ENCODE measurements at places on chromosomes 4 and X.

DNA sequence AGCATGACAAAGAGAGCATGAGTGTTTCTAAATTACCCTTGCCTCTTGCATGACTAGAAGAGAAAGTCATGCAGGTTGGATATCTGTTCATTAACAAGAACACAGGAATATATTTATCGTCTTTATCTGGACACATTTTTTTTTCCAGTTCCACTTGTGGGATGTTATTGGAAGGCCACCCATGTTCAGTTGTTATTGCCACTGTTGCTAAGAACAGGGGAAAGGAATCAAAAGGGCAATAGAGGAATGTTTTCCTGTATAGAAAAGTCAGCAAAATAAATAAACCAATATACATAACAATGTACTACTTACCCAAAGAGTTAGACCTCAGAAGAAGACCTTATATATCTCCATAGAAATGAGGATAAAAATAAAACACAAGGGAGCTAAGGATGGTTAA, 270.1 kb downstream of the QDPR start:
- ATAC-seq: no peak

GRCh38 chr4:27364509-27364908, 503.9 kb downstream of the STIM2 start:
- ATAC-seq: no peak

- no peak for ATAC-seq
These were observed 241.6 kb downstream of the MGST2 start for GRCh38 chr4:139907001-139907809.

DNA sequence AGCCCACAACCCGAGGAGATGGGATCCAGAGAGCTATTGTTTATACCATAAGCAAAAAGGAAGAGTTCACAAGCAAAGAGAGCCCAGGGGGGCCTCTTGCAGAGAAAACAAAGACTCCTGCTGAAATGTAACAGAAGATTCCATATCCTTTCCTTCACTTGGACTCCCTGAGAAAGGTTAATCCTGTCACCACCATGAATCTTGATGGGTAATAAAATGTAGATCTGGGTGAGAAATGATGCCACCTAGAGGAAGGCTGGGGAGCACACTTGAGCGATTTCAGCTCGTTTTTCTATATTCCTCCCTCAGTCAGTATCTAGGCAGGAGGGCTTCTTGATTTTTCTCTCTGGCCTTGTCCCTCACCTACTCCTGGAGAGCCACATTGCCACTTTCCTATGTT, 10.2 kb upstream of the KCNE5 start:
- no peak for ATAC-seq

DNA sequence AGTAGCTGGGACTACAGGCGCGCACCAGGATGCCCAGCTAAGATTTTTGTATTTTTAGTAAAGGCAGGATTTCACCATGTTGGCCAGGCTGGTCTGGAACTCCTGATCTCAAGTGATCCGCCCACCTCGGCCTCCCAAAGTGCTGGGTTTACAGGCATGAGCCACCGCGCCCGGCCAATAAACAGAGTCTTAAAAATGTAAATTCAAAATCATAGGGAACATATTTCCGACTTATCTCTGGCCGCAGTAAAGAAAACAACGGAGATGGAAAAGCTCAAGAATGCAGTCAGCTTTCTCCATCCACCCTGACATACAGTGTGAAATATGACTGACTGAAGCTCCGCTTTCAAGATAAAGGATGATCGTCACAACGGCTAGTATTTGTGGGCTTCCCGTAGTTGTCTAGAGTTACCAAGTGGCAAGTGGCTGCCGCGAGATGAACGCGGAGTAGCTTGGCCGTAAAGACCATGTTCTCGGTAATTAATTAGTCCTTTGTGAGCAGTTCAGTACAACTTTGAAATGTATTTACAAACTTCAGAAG, 495.1 kb upstream of the FAT1 start:
- ATAC-seq: no peak

GRCh38 chrX:85004255-85004654, 578 bp downstream of the APOOL start:
- ATAC-seq: peak; percentile 7

DNA sequence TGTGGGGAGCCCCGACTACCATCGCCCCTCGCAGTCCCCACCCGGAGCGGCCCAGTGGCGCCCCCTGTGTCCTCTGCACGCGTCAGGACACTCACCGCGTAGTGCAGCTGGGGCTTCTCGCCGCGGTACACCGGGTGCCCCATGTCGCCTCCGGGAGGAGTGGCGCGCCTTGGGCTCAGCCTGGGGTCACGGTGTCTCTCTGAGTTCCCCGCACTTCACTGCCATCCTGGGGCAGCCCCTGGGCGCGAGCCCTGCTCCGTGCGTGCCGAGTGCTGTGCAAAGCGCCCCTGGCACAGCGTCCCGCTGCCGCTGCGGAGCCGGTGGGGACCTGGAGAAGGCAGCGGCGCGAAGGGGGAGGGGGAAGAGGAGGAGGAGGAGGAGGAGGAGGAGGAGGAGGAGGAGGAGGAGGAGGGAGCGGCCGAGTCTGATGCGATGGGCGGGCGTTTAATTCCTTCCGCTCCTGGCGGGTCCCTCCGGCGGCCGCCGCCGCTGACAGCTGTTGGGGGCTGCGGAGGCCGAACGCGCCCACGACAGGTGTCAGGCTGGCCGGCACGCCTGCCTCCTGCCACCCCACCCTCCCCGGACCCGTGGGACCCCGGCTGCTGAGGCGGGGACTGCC, 134.3 kb downstream of the AMELX start:
- ATAC-seq: no peak

DNA sequence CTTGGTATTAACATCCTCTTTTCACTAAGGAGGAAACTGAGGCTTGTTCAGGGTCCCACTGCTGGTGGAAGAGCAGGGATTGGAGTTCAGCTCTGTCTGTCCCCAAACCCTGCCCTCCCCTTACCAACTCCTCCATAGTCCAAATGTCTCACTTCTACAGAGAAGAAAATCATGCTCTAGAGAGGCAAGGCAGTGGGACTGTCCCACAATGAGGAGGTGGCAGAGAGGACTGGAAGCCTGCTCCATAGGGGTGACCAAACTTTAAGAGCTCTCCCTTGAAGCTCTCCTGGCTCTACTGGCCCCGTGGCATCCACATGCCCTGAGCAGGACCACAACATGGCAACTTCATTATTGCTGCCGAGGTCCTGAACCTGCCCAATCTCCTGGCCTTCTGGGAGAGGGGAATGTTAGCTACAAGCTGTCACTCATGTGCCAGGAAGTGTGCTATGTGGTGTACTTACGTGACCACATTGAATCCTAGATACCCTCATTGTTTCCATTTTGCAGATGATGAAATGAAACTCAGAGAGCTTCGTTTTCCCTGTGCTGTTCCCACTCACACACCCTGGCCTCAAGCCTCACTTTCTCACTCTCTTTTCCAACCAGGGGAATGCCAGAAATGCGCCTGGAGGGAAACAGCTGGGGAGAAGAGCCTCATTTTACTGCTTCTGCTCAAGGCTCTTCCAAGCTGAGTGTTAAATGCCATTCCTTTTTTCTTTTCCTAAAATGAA, 71.5 kb downstream of the ANAPC4 start:
- ATAC-seq: peak; percentile 66

- ATAC-seq: peak; percentile 46
These were observed 17.3 kb downstream of the TBC1D14 start for GRCh38 chr4:6926681-6927478.

DNA sequence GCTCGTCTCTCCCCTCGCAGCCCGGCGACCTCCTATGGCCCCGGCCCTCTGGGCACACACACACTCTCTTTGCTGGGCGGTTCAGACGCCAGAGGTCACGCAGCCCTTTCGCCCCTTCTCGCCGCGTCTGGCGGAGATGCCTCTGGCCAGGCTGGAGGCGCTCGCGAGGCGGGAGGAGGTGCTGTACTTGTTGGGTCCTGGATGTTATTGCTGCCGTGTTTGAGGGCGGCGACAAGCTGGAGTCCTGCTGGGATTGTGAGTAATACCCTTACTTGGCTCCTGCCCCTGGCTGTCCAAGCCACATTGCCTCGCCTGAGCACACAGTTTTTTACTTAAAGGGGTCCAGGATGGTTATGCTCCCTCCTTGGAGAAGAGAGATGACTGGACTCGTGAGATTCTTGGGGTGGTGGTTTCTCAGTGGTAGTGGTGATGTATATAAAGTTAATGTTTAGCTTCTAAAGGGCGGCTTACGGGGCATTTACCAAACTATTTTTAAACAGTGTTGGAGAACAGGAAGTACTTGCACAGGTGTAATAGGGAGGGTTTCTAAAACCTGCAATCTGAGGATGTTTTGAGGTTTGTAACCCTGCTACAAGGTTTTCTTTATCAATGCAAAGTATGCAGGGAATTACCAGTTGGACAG, 572 bp downstream of the USP53 start:
- peak; percentile 66 for ATAC-seq

DNA sequence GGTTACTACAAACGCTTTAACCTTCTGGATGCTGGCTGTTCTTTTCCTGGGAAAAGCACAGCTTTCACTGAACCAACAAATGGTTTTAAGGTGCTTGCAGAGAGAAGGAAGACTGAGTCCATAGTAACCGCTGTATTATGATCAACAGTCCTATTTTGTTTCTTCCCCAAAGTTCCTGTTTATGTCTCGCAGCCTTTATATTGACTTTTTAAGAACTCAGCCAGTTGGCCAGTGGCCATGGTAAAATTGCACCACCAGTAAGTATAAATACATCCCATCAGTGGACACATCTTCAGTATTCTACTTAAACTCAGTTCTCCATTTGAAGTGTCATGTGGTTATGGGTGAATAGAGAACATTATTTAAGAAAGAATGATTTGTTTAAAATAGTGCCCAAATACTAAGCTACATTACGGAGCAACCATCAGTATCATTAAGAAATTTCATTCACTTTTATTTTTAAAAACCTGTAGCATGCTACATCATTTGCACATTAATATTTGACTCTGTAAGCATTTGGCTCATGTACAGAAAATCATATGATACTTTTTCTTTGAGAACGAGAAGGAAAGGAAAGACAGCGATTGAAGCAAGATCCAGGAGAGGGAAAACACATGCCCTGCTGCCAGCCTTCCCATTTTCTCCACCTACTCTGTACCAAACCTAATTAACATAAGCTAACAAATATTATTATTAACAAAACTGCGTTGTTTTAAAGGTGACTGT, 287.0 kb downstream of the ARHGAP24 start:
- no peak for ATAC-seq

- ATAC-seq: no peak
These were observed 98.7 kb downstream of the KDM6A start for GRCh38 chrX:44971674-44972073.

DNA sequence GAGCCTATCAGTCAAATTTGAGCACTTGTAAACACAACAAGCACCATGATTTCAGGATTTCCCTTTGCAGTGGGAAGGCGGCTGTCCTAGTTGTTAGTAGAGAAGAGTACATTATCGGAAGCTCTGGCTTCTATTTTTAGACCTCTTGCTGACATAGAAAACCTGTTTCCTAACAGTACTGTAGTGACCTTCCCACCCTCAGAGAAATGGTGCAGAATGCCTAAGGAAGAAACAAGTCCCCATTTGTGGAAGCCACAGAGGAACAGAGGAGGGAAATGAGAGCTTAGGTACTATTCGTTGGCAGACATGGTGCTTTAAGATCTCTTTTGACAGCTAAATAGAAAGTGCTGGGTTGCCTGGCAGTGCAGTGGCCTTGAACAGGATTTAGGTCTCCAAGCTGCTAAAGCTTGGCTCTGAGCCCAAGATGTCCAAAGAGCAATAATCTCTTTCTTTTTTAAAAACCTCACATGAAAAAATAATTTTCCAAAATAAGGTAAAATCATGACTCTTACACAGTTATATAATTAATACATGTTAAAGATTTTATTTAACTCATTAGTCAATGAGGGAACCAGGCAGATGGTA, 24.9 kb downstream of the GLRA2 start:
- no peak for ATAC-seq

DNA sequence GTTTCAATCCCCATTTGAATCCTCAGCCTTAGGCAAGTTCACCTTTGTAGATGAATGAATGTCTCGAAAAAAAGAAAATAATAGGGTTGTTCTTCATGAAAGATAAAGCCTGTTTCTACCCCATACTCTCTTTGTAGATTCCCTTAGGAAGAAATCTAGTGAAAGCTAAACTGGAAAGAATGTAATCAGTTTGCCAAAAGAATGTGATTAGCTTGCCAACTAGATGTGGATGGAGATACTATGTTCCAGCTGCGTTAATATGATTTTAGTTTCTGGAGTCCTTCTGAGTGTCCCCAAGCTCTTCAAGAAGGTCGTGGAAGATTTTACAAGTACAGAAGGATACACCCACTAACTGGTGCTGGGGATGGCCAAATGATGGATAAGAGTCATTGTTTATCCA, 162.3 kb upstream of the EDNRA start:
- no peak for ATAC-seq

DNA sequence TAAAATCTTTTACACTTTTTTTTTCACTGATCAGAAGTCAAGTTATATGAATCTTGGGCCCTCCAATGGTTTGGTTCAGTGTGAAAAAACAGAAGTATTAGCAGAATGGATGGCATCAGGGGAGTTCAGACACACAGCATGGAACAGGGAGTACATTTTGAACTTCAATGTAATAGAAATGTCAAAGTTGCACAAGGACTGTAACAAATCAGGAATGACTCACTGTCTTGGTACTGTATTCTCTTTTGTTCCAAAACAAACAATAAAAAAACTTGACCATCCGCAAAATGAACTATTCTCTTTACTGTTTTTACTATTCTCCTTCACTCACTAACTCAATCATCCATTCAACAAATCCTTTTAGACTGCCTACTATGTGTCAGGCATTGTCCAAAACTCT, 401.0 kb downstream of the FSTL5 start:
- ATAC-seq: no peak

- no peak for ATAC-seq
These were observed 449.8 kb upstream of the SMIM31 start for GRCh38 chr4:164304101-164304639.

- ATAC-seq: no peak
These were observed 206.2 kb upstream of the BANK1 start for GRCh38 chr4:101584306-101584705.

GRCh38 chrX:31353095-31353494, 281.3 kb upstream of the FTHL17 start:
- ATAC-seq: no peak

- no peak for ATAC-seq
These were observed 468.5 kb downstream of the PDGFC start for GRCh38 chr4:156503119-156503518.

DNA sequence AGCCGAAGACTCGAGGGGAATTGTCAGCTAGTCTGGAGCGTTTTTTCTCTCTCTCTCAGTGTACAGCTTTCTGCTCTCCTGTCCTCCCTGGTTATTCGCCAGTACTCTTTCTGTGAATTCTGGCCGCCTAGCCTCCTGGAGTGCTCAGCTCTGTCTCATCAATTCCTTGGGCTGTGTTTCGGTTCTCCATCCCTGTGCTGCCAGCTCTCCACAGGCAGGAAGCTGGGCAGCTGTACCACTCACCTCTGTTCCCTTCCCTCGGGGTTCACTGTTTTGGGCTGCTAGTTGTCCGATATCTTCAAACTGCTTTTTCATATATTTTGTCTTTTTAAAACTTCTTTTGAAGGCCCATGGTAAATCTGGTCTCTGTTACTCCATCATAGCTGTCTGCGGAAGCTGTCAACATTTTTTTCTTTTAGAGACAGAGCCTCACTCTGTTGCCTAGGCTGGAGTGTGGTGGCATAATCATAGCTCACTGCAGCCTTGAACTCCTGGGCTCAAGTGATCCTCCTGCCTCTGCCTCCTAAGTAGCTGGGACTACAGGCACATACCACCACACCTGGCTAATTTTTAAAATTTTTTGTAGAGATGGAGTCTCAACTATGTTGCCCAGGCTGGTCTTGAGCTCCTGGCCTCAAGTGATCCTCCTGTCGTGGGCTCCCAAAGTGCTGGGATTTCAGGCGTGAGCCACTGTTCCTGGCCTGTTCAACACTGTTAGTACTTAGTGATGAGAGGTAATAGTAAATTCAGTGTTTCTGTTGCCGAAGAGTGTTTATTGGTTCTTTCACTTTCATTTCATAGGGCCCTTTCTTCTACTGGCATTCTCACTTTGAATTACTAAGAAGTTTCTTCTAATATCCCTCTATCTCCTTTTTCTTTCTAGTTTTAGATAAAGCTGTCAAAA, 18.6 kb downstream of the ZCCHC4 start:
- ATAC-seq: peak; percentile 93

All from activated T-helper 17 cell treated with anti-CD3 and anti-CD28 coated beads, Interleukin-2, amount 50 U/mL, for 72 hours (primary cell).